ENCODE measurements at places on chromosomes 3 and 15.
A peak's percentile ranks its signal among the peaks of the same experiment; 100 is the strongest.

DNA sequence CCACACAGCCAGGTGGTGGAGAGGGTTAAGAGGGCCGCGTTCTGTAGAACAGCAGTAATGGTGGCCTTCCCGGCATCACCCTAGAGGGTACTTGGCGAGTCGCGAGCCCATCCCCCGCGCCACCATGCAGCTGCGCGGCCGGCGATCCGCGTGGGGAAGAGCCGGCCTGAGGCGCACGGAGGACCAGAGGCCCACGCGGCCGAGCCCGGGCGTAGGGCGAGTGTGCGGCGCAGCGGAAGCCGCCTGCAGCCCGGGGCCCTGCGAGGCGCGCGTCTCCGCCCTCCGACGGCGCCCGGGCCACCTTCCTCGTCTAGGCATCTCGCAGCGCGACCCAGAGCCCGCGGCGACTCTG is 423 bp downstream of the TKT start:
- DNase-seq = peak; percentile 79

GRCh38 chr3:98588065-98588464 is 5.3 kb downstream of the CPOX start:
- no peak for DNase-seq

- no peak for DNase-seq
Observed at GRCh38 chr3:143914257-143914656, 57.4 kb upstream of the DIPK2A start.

DNA sequence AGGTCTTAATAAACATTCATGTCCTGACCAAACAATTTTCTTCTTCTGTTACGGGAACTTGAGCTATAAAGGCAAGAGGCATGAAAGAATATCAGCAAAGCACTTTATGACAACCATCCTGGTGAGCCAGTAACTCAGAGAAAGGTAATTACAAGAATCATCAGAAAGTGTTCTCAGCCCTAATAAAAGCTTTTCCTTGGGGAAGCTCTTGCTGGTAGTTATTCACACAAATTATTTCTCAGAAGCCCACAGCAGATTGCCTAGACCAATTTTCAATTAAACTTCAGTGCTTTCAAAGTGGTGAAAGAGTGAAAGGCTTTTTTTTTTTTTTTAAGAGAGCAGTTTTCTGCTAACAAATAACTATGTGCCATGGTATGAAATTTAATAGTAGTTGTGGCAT is 60.9 kb upstream of the PEX5L start:
- DNase-seq = no peak

GRCh38 chr15:32956006-32956405 is 238.2 kb downstream of the GREM1 start:
- peak; percentile 70 for DNase-seq

- no peak for DNase-seq
Observed at GRCh38 chr3:185594073-185594472, 8.0 kb downstream of the SENP2 start.

DNA sequence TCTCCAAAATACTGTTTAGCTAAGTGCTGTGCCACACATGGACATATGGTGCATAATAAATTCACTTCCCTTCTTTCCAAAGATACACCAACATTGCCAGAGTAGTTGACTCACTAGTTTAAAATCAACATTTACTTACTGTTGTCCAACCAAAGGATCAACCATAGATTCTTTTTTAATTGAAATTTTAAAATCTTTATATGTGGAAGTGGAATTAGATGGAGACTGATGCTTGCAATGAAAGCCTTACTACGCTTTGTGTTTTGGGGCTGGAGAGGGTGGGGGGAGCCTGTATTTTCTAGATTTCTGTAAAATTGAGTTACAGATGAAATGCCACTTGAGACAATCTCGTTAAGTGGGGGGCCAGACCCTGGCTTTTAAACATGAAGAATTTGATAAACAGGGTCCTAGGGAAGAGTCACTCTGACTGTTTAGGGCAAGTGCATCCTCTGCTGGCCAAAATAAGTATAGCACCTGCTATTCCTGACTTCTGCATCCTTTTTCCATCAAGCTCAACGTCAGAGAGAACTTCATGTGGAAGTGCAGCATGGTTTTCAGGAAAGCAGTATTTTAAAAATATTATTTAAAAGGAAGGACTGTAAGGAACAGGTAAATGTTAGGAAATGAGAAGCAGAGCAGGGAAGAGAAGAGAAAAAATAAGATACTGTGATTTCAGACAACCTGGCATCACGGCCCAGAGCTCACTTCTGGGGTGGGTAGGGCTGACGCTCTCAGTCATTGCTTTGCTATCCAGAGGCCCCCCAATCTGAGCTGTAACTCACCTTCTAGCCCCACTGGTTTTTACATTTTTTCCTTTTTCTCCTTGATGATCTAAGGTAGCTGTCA is 76.7 kb downstream of the BOC start:
- peak; percentile 95 for DNase-seq

- no peak for DNase-seq
Observed at GRCh38 chr15:41435037-41435786, 18.3 kb downstream of the RTF1 start.

- peak; percentile 23 for DNase-seq
Observed at GRCh38 chr3:55725681-55726500, 238.8 kb upstream of the WNT5A start.

GRCh38 chr3:137349557-137350348 is 392.0 kb downstream of the IL20RB start:
- no peak for DNase-seq

DNA sequence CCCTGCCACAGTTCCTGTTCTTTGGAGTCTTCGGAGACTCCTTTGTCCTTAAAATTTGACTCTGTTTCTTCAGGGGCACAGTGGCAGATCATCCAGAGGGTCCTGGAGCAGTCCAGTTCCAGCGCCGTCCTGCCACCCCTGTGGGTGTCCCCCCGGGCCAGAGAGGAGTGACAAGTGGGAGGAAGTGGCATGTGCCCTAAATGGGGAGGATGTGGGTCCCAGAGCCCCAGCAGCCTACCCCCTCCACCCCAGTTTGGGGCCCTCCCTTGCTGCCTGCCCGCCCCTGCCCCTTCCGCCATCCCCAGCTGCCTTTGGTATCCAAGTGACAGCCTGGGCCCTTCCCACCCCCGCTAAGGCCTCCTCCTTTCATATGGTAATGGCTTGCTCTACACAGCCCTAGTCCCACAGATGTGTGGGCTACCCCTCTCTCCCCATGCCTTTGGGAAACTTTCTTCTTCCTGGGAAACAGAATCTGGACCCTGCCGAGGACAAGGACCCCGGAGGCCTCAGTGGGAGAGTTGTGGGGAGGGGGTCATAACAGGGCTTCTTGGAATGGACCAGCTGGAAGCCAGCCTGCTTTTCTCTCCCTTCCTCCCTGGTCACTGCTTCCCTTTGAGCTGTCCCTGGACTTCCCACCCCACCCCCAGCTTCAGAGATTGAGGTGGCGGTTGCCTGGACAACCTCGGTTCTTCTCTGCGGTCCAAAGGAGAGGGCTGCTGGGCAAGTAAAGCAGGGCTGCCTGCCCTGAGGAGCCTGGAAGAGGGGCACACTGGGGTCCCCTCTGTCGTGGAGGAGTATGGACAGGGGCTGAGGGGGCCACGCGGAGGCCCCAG is 43.2 kb downstream of the KLHL25 start:
- DNase-seq = peak; percentile 83

- DNase-seq = no peak
Observed at GRCh38 chr3:188824566-188824965, 347.2 kb upstream of the TPRG1 start.

DNA sequence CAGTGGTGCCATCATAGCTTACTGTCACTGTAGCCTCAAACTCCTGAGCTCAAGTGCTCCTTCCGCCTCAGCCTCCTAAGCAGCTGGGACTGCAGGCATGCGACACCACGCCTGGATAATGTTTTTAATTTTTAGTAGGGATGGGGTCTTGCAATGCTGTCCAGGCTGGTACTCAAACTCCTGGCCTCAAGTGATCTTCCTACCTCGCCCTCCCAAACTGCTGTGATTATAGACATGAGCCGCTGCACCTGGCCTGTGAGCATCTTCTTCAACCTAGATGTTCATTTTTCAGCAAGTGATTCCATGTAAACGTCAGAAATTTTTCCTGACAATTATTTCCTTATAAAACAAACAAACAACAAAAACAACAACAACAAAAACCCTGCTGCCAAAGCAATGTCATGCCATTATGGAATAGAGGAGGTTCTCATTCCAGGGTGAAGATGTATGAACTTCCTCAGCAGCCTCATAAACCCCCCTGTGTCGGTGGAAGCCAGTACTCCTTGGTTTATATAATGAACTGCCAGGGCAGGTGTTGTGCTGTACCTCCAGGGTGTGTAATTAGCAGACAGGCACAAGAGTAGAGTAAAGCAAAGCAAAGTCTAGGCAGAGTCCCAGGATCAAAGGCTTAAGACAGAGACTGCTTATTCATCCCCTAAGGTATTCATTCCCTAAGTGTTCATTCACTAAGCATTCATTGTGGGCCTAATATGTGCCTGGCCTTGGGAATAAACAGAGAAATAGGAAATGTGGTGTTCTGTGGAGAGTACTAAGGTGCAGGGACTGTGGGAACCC is 44.6 kb downstream of the NR2C2 start:
- no peak for DNase-seq

GRCh38 chr15:93319121-93319814 is 230.3 kb upstream of the RGMA start:
- DNase-seq = no peak

DNA sequence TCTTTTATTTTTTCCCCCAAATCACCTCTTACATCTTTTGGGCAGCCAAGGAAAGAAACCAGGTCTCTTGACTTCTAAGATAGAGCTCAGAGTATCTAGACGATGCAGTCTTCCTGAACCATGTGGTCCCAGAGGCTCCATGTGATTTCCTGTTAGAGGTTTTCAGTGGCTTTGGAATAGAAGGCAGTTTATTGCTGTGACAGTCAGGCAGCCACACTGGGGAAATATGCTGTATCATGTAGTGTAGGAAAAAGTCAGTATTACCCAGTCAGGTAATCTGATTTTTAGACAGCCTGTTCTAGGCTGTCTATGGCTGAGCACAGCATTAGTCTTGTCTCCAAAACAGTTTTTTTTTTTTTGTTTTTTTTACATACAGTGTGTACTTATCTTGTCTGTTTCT is 294.3 kb downstream of the THSD4 start:
- DNase-seq = no peak
